SHP77 (cell line): ENCODE measurements at places on chromosomes 2 and 18.

GRCh38 chr2:183575481-183575880 is 451.2 kb downstream of the NUP35 start:
- DNase-seq, result no peak

GRCh38 chr2:184452907-184453306 is 145.4 kb upstream of the ZNF804A start:
- no peak for DNase-seq

DNA sequence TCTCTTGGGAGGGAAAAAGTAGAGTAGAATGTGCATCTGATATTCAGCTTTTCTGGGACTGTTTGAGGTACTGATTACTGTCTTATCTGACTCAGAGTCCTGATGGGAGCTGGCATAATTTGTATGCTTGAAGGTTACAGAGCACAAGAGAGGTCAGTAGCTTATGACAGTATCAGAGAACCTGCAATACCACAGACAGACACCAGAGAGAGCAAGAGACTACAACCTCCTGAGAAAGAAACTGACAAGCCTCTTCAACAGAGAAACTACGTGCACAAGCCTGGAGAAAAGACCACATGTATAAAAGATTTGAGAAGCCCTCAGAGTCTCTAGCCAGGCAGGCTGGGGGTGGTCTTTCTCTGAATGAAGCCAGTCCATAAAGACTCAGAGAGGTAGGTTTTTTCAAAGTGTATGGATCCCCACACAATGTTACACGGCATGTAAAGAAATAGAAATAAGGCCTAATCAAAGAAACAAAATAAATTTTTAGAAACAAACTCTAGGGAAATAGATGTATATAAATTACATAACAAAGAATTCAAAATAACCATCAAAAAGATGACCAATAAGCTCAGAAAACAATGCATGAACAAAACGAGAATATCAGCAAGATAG is 568.3 kb downstream of the LRRTM4 start:
- peak; percentile 60 for DNase-seq

- DNase-seq, result no peak
Observed at GRCh38 chr2:230444832-230445231, 28.8 kb downstream of the SP100 start.

- no peak for DNase-seq
Observed at GRCh38 chr2:149690825-149691224, 103.2 kb upstream of the MMADHC start.

DNA sequence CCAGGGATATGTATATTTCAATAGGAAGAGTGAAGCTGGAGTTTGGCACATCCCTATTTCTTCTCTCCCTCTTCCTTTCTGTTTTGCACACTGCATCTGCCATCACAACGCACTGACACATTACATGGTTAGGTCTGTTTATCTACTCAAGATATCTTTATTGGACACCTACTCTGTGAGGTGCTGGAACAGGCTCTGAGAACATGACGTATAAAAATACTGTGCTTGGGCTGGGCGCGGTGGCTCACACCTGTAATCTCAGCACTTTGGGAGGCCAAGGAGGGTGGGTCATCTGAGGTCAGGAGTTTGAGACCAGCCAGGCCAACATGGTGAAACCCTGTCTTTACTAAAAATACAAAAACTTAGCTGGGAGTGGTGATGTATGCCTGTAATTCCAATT is 653.3 kb downstream of the SLC4A3 start:
- no peak for DNase-seq

DNA sequence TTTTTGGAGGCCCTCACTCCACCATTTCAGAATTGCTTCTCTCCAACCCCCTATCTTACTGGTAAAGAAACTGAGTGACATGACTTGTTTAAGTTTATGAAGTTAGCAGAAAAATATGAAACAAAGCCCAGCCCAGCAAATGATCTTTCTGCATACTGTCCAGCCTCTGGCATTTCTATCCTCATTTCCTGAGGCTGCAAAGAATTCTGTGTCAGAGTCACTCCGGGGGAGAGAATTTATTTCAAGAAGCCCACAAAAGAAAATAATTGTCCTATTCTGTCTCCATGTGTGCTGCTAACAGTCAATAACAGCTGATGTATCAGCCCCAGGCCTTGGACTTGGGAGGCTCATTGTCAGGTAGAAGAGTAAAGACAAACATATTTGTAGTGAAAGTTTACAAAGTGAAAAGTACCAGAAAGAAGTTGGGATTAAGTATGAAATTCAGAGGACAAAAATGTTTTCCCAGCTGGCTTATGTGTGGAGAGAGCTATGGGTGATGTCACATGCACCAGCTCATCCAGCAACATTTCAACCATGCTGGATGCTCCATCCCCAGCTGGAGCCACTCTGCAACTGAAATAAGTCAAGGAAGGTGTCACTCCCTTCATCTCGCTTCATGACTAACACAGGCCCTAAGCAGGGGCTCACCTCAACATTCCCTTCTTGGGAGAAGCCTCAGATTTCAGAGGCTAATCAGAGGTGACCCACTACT is 42.3 kb downstream of the TRABD2A start:
- DNase-seq, result no peak

GRCh38 chr2:43347746-43348145 is 121.3 kb upstream of the ZFP36L2 start:
- no peak for DNase-seq

DNA sequence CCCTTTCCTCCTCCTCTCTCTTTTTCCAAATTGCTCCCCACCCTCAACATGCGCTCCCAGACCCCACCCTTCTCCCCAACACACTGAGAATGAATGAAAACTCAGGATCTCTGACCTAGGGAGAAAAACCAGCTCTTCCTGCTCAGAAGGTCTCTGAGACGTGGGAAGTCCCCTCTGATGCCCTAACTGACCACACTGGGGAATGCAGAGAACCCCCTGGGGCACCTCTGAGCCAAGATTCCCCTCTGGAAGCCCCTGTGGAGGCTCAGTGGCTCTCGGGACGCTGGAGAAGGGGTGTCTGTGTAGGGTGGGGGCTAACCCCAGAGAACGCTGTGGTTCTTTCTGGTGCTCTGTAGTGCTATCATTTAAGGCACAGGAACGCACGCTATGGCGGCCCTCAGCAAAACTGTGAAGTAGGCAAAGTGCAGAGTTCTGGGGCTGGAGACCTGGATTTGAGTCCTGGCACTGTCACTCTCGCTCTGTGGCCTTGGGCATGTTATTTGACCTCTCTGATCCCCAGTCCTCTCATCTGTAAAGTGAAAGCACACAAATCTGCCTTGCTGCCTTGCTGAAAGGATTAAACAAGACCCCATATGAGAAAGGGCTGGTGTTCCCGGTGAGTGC is 17.1 kb downstream of the ATOH8 start:
- DNase-seq, result no peak

GRCh38 chr18:267380-267687 is 513 bp downstream of the THOC1 start:
- no peak for DNase-seq

- no peak for DNase-seq
Observed at GRCh38 chr2:147862859-147863516, 18.2 kb downstream of the ACVR2A start.

DNA sequence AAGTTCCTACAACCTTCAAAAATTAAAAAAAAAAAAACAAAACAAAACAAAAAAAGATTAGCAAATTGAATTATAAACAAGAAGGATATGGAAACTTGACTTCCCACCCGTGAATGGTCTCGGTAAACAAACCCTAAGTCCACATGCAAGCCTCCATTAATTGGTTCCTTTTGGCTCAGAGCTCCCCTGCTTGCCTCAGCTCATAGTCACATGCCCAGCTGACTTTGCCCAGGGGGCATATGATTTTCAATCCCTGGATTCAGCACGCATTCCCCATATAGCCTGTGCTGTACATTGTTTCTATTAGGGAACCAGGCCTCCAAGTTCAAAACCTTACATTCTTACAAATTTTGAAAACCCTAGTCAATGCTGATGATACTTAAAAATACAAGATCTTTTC is 95.0 kb downstream of the PID1 start:
- DNase-seq, result no peak

- DNase-seq, result no peak
Observed at GRCh38 chr2:191435141-191435540, 189.9 kb downstream of the MYO1B start.

GRCh38 chr2:28429636-28430376 is 37.1 kb downstream of the FOSL2 start:
- no peak for DNase-seq
